ENCODE measurements at places on chromosomes 11 and 22. TPM values are rescaled to one million over a fixed set of nuclear protein-coding genes. Genes with fewer than 3 reads are reported as not detected.

KDM4D gene
- total RNA-seq: 0.90 TPM

OR10D3 gene
- total RNA-seq: not detected

- no peak for DNase-seq
Measured at GRCh38 chr11:121886005-121886734, 229.8 kb downstream of the BLID start.

DNA sequence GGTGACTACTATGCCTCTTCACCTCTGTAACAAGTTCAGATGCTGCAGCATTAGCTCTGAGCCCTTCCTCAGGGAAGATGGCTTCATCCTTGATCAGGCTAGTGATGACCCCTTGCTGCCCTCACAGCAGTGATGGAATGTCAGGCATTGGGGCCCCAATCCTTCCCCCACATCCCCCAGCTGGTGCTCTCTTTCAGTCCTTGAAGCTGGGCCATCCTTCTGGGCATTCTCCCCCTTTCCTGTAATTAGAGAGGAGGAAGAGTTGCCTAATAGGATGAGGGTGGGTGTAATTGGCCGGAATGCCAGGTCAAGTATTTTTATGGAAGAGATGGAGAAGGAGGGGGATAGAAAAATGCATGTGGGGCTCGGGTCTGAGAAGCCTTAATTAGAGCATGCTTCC, 62.6 kb downstream of the TRAF6 start:
- no peak for DNase-seq

- DNase-seq: peak; percentile 93
Measured at GRCh38 chr22:41403532-41404318, 22.0 kb downstream of the TEF start.

- peak; percentile 74 for DNase-seq
Measured at GRCh38 chr11:77879218-77879617, 58.3 kb downstream of the AAMDC start.

- DNase-seq: peak; percentile 76
Measured at GRCh38 chr11:58573451-58574104, 2.1 kb downstream of the LPXN start.

GRCh38 chr11:46127150-46127638, 5.9 kb upstream of the PHF21A start:
- DNase-seq: no peak

- peak; percentile 88 for DNase-seq
Measured at GRCh38 chr11:19633276-19633675, 79.4 kb upstream of the NAV2 start.

DNA sequence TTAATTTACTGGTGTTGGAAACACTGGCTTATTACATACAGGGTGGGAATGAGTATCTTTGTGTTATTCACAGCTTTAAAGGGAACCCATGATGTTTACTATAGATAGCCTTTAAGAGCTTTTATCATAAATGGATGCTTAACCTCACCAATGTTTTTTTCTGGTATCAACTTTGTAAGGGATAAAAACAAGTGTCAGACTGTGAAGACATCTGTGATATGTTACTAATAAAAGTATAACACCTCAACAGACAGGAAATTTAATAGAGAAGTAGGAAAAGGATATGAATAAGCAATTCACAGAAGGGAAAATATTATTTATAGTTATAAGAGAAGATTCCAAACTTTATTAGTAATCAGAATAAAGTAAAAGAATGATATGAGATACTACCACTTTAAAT, 46.3 kb downstream of the ACAT1 start:
- no peak for DNase-seq

DNA sequence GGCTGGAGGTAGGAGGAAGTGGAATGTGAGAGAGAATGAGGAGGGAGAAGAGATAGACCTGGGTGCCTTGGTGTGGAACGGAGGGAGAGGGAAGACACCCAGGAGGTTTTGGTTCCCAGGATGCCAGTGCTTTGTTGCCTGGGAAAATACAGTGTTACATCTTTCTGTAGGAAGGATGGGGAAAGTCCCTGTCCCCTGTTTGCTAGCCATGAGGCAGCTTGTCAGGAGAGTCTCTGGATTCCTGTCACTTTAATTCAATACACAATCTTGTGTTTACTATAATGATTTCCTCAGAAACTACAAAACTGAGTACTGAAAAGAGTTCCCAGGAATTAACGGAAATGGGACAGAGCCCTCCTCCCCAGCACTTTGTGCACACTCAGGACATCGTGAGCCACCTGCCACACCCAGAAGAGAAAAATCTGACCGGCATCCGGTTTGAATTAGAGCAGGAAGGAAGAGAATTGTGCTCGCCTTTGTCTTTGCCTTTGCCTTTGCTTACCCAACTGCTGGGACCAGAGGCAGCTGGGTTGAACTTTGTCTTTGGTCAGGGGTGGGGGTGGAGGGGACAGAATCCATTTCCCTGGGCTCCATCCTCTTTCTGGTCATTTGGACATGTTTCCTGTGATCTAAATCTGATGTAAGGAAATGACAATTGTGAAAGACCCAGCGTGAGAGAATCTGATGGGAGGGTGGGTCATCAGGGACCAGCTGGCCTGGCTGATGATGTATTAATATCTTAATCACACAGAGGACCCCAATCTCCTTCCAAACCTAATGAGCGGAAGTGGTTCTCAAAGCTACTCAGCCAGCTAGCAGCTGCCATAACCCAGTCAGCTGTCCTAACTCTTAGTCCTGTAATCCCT, 1.3 kb upstream of the LIMK2 start:
- peak; percentile 67 for DNase-seq

- no peak for DNase-seq
Measured at GRCh38 chr22:39117585-39118191, 20.6 kb downstream of the APOBEC3H start.

- DNase-seq: no peak
Measured at GRCh38 chr11:130550150-130550549, 101.7 kb downstream of the ADAMTS15 start.
